CD4-positive, alpha-beta T cell treated with Interleukin-4 for 4 hours (primary cell): ENCODE measurements at places on chromosomes 5 and 9.

- no peak for DNase-seq
Observed at GRCh38 chr5:168844922-168845296, 265.7 kb upstream of the PANK3 start.

GRCh38 chr9:72772661-72773060, 180.2 kb downstream of the ALDH1A1 start:
- no peak for DNase-seq

- DNase-seq = no peak
Observed at GRCh38 chr9:84615544-84615943, 54.0 kb upstream of the NTRK2 start.

DNA sequence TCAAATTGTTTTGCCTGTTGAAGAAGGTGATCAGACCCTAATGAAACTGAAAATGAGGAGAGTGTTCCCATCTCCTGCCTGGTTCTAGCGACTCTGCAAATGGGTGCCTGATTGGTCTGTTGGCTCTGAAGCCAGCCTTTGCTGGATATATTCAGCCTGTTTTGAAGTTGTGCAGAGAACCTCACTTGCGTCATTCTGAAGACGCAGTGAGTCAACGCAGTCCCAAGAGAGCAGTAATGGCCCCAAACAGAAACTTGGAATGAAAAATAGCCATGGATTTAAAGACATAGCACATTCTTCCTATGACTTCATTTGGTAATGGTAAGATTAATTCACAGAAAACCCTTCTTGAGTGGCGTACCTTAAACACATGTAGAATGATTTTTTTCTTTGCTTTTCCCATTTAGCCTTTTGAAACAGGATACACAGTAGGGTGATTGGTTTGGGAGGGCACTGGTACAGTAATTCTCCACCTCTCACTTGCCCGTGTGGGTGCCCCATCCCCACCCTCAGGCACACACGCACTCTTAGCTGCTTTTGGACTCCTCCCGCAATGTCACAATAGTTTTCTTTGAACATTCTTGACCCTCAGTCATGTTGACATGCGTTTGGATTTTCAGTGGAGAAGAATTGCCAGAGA, 54.1 kb upstream of the ABL1 start:
- DNase-seq = no peak

DNA sequence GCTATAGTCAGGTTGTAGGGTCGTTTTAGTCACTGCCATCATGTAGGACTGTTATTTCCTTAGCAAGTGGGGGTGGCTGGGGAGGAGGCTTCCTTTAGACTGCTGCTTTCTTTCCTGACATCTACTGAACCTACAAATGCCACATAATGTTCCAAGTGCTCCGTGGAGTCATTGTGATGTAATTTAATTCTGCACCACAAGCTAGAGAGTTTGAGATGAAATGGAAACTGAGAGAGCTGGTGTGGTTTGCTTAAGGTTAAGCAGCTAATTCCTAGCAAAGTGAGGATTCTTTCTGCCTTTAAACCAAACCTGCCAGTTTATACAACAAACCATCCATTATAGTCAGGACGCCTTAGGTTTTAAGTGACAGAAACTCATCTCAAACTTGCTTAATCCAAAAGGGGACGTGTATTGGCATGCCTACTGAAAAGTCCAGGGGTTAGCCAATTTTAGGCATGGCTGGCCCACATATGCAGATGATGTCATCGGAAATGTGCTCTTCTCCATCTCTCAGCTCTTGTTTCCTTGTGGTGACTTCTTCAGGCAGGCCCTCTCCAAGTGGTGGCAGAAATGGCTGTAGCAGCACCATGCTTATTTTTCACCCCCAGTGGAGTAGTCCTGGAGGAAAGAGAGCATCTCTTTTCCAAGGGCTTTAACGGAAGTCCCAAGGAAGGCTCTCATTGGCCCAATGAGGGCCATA, 30.5 kb downstream of the ZNF618 start:
- DNase-seq = no peak

GRCh38 chr5:96942078-96942477, 6.2 kb downstream of the LNPEP start:
- no peak for DNase-seq

GRCh38 chr5:110255194-110255593, 471.3 kb downstream of the TMEM232 start:
- DNase-seq = no peak

DNA sequence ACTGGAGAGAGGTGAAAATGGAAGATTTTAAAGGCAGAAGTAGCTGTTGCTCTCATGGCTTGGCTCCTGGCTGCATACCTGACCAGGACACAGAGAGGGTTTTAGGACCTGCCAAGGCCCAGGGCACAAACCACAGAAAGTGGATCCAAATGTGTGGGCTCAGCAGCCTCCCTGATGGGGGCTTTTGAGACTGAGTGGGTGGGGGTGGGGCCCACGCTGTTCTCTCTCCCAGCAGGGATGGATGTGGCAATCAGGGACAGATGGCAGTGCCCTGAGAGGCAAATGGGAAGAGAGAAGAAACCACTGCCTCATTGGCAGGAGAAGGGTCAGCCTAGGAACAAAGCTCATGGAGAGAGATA, 34.9 kb upstream of the TIFAB start:
- DNase-seq = no peak

GRCh38 chr9:96052686-96053085, 177.2 kb downstream of the ERCC6L2 start:
- DNase-seq = no peak

GRCh38 chr5:36161361-36161760, 9.4 kb downstream of the SKP2 start:
- DNase-seq = no peak

DNA sequence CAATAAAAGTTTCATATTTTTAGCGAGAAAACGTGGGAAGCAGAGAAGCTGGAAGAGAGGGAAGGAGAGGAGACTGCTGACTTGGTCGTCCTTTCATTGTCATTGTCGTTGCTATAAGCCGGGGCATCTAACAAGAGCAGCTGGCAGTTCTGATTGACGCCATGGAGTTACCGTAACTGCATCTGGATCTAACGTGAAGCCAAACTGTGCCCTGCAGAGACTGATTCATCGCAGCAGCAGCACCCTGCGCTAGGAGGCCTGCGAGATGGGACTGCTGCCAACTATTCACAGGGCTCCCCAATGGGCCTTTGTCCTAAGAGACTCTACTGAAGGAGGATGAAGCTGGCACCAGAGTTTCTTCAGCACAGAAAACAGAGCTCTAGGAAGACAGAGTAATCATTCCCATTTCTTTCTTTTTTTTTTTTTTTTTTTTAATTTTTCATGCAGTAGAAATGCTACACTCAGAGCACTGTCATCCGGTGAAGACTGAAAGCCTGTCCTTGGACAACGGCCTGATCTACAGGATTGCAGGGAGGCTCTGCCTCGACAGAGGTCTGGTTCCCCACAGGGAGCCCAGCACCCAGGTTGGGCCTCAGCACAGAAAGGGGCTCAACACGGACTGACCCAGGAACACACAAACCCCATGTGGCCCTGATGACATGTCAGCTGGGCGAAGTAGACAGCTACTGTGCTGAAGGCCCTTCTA, 47.8 kb downstream of the RETREG1 start:
- DNase-seq = no peak

GRCh38 chr5:4230786-4231641, 635.4 kb downstream of the IRX1 start:
- no peak for DNase-seq

DNA sequence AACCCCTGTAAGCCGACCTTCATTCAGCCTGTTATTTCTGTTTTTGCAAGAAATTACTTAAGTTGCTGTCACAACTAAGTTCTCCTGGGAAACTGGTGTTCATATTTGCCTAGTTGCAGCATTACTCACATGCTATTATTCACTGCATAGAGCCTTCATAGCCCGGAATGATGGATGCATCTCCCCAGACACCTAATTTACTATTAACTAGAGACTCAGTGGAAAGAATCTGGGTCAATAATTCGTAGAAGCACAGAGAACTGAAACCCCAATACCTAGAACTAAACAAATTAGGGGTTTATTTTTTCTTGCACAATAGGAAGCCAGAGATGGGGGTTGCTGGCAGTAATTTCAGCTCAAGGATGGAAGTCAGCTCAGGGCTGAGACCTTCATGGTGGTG, 45.7 kb upstream of the FAM170A start:
- DNase-seq = no peak

GRCh38 chr9:96126321-96126881, 175.6 kb downstream of the HSD17B3 start:
- no peak for DNase-seq

- no peak for DNase-seq
Observed at GRCh38 chr5:92801911-92802310, 779.1 kb downstream of the NR2F1-AS1 start.

DNA sequence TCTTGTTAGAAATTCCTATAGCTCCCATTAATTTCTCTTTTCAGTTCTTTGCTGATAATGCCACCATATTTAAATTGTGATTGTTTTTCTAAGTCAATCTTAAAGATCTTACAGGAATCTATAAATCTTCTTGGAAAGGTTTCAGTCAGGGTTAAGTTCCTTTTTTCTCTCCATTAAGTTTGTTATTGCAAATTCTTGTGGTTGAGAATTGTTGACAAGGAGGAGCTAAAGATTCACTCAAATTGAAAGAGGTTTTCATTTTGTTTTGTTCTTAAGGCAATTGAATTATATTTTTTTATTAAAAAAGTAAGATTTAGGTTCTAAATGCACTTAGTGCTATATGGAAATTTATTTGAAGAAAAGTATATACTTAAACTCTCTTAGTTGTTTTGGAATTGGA, 213.4 kb downstream of the PRR16 start:
- no peak for DNase-seq

DNA sequence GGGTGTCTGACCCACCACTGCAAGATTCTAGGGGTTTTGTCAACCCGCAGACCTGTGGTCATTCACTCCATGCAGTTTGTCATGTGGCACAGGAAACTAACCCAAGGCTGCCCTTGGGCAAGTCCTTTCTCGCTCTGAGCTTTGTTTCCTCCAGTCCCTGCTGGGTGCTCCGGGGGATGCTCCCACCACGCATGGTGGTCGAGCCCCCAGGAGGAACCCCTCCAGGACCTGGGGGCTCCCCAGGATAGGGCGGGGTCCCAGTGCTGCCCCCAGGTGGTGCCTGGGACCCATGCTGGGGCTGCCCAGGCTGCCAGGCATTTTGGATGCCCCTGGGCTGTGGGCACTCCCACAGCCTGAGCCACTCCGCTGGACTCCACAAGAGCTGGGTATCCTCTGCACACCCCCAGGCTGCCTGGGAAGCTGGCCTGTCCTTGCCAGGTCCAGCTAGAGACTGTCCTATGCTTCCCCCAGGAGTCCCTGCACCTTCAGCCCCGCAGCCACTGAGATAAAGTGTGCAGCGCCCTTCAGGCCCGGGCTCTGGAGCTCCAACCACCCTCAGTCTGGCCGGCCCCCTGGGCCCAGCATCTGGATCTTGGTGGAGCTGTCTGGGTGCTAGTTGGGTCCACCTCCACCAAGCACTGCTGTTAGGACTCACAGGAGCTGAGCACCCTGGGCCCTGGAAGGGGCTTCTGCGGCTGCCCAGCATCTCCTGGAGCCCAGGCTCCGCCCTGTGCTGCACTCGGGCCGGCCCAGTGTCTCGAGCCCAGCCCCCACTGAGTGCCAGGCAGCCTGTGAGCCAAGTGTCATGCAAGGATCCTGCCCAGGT, 104.3 kb downstream of the PHF2 start:
- DNase-seq = no peak

DNA sequence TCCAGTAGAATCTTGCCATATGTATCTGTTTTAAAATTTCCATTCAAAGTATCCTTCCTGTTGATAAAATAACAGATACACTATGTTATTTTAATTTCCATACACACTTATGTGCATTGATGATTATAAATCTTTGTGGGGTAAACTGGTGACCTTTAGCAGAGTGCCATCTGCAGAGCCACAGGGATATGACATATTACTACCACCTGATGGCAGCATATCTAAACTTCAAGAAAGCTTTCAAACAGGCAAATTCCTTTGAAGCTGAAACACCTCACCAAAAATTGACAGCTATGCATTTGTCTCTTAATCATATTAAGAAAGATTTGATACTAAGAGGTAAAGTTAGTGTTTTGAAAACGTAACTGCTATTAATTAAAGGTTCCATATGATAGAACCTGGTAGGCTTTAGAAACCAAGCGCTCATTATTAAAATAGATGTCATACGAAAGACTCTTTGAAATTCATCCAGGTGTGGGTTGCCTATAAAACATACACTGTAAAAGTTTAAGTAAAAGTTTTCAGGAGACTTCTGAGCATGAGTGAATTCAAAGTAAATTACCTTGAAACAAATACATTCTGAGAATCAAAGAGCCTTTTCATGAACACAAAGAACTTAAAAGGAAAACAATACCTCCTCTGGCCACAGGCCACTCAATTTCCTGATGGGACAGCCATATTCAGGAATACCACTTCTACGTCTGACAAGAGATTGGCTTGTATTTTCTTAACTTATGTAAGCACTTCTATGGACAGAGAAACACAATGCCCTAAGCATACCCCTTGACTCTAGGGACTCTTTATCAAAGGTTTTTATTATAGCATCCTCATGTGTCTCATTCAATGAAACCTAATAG, 93.3 kb downstream of the KIAA0825 start:
- DNase-seq = peak; percentile 66

DNA sequence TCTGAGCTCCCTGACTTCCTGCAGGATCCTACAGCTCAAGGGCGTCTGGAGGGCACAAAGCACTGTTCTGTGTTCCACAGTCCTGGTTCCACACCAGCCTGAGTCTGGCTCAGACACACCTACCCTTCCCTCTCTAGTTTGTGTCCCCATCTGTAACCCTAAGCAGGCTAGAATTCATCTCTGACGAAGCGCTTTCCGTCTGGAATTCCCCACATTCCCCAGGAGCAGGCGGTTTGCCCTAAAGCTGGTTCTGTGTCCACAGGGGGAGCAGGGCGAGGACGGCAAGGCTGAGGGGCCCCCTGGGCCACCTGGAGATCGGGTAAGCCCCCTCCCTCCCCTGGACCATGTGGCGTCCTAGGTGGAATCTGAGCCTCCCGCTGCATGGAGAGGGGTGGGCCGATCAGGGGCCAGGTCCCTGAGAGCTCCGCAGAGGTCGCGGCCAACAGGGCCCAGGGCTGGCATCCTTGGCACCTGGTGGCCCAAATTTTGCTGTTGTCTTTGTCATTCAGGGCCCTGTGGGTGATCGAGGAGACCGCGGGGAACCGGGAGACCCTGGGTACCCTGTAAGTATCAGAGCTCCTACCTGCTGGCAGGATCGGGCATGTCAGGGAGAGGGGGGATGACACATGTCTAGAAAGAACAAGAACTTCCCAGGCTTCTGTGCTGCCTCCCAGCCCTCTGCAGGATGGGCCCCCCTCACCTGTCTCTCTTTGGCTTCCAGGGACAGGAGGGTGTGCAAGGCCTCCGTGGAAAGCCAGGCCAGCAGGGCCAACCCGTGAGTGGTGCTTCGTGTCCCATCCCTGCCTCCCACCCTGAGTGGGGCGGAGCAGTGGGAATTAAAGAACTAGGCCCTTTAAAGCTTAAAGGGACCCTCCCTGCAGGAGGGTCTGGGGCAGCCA, 34.5 kb upstream of the ORM1 start:
- no peak for DNase-seq
